Natural killer cell treated with Interleukin-12 subunit alpha and Interleukin-12 subunit beta and Interleukin-15 and Interleukin-18, amount 100 ng/mL, for 72 hours (primary cell): ENCODE measurements at places on chromosomes 11 and 22.

DNA sequence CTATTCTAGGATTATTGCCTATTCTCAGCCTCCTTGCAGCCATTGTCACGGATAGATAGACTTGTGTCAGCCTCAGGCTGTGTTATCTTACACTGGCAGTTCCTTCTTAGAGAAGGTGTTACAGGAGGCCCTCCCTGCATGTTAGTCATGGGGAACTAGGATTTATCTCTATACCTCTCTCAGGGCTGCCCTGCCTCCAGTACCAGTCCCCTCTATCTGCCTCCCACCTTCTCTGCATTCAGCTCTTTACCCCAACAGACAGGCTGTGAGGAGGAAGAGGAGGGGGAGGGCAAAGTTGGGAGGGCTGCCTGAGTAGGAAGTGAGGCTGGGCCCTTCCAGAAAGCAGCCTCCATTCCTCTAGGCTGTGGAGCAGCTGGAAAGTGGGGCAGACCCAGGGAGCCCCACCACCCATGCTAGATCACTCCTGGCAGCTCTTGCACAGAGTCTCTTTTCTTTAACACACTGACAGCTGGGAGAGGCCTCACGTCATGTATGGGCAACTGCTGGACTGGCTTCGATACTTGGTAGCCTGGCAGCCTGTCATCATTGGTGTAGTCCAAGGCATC, 2.9 kb upstream of the IL18BP start:
- no peak for DNase-seq
- H3K36me3 ChIP-seq: no peaks in the 10 kb centered on the region
- H3K4me3 ChIP-seq: no peak overlapping the region
- H3K27me3 ChIP-seq: no peaks in the 10 kb centered on the region

DNA sequence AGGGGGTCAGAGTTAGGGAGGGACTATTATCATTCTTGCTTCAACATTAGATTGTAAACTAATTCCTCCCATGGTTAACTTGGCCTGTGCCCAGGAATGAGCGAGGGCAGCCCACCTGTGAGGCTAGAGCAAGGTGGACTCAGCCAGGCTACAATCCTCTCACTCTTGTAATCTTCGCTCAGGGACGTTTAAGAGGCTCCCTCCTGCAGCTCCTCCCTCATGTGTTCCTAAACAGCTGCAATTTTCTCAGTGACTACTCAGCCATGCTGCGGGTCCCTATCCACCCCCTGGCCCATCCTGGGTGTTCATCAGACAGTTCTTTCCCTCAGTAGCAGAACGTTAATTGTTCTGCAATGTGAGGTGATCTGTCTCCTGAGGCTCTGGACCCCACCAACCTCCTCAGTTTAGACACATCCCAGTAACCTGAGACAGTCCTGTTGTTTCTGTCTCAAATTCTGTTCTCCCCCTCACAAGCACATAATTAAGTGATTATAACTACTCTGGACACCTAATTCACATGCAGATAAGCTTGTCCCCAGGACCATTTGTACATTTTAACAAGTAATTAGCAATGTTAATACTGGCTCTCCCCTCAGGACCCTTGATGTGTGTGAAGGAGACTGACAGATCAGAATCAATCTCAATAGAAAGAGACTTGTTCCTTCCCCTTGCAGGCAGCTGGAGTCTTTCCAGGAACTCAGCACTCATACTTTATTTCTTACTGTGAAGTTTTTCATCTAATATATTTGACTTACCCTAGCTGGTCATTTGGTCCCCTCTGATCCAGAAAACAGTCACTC, 337.2 kb upstream of the B3GAT1 start:
- no peaks in the 10 kb centered on the region for H3K4me1 ChIP-seq
- H3K27me3 ChIP-seq: peaks cover 31% of the 10 kb centered on the region
- H3K27ac ChIP-seq: no peak overlapping the region
- no peaks in the 10 kb centered on the region for H3K36me3 ChIP-seq
- no peak overlapping the region for H3K4me3 ChIP-seq

DNA sequence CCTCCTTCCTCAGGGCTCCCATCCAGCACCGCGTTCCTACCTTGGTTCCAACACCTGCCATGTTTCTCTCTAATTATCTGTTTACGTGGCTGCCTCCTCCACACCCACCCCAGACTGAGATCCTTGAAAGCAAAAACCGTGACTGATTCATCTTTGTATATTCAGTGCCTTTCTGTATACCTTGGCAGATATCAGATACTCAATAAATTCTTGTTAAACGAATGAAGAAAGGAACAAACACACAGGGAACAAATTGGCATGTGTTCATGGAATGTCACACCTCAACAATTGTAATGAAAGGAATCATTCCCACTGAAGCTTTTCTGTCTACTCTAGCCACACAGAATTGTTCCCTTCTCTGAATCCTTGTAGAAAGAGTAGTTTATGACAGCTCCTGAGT, 20.4 kb upstream of the LRRC55 start:
- no peak overlapping the region for H3K27ac ChIP-seq
- peaks cover 30% of the 10 kb centered on the region for H3K27me3 ChIP-seq
- no peak for DNase-seq
- no peaks in the 10 kb centered on the region for H3K4me1 ChIP-seq
- no peaks in the 10 kb centered on the region for H3K36me3 ChIP-seq
- H3K4me3 ChIP-seq: no peak overlapping the region

DNA sequence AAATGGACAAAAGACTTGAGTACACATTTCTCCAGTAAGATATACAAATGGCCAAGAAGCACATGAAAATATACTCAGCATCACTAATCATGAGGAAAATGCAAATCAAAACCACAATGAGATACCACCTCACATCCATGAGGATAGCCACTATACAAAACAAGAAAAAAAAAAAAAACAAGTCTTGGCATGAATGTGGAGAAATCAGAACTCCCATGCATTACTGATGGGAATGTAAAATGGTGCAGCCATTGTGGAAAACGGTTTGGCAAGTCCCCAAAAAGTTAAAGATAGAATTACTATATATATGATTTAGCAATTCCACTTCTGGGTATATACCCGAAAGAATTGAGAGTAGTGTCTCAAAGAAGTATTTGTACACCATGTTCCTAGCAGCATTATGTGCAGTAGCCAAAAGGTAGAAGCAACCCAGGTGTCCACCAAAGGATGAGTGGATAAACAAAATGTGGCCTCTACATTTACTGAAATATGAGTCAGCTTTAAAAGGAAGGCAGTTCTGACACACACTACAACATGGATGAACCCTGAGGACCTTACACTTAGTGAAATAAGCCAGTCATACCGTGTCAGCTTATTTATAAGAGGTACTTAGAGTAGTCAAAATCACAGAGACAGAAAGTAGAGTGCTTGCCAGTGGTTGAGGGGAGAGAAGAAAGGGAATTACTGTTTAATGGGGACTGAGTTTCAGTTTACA, 146.3 kb downstream of the WNT7B start:
- H3K27ac ChIP-seq: no peak overlapping the region
